Stimulated activated CD8-positive, alpha-beta memory T cell treated with anti-CD3 and anti-CD28 coated beads, Interleukin-7, amount 100 ng/mL, for 1 hour (primary cell): ENCODE measurements at places on chromosomes 1 and 21.

DNA sequence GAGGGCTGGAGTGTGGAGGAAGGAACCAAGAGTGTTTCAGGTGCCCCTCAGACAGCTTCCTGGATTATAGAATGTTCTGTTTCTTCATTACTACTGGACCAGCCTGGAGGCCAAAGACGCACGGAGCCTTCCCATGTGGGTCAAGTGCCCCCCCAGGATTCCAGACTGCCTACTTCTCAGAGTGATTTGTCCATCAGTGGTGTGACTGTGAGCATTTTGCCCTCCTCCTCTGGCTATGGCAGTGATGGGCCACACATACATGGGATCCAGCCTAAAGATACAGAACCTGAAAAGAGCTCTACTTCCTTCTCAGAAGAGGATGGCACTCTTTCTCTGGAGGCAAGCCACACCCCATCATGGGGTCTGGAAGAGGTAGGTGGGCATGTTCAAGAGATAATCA, 64.9 kb downstream of the MACF1 start:
- DNase-seq = no peak

DNA sequence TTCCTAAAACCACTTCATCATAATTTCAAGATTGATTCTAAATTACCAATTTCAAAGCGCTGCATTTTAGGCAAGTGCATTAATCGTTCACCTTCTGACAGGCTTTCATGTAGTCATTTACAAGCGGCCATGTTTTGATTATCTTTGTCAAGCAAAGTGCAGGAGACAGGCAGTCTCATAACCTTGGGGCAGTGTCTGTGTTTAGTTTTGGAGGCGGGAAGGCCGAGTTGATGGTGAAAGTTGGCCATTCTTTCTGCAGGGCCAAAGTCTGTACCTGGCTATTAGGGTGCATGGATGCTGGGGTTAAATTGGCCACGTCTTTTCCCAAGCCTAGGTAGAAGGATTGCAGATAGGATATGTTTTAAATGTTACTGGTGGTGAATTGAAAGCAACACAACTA, 2.9 kb downstream of the AGPAT3 start:
- no peak for DNase-seq

DNA sequence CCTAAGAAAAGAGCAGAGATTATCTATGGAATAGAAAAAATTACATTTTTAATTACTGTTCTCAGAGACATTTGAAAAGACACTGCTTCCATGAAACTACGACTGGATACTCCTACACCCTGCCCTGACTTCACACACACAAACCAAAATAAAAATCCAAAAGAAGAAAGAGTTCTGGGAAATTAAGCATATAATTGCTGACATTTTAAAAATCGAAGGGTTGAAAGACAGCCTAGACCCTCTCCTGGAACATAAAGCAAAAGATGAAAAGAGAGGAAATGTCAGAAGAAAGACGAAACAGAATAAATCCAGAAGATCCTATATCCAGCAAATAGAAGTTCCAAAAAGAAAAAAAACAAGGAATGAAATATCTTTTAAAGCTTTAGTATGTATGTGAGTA, 32.8 kb upstream of the EEIG2 start:
- no peak for DNase-seq

- DNase-seq = no peak
Observed at GRCh38 chr21:33434770-33435360, 31.7 kb downstream of the IFNGR2 start.

GRCh38 chr1:211531194-211532087, 39.5 kb upstream of the RD3 start:
- no peak for DNase-seq

- no peak for DNase-seq
Observed at GRCh38 chr21:33959680-33960079, 44.1 kb upstream of the ATP5PO start.

- DNase-seq = no peak
Observed at GRCh38 chr1:115428676-115429075, 90.6 kb upstream of the NGF start.

DNA sequence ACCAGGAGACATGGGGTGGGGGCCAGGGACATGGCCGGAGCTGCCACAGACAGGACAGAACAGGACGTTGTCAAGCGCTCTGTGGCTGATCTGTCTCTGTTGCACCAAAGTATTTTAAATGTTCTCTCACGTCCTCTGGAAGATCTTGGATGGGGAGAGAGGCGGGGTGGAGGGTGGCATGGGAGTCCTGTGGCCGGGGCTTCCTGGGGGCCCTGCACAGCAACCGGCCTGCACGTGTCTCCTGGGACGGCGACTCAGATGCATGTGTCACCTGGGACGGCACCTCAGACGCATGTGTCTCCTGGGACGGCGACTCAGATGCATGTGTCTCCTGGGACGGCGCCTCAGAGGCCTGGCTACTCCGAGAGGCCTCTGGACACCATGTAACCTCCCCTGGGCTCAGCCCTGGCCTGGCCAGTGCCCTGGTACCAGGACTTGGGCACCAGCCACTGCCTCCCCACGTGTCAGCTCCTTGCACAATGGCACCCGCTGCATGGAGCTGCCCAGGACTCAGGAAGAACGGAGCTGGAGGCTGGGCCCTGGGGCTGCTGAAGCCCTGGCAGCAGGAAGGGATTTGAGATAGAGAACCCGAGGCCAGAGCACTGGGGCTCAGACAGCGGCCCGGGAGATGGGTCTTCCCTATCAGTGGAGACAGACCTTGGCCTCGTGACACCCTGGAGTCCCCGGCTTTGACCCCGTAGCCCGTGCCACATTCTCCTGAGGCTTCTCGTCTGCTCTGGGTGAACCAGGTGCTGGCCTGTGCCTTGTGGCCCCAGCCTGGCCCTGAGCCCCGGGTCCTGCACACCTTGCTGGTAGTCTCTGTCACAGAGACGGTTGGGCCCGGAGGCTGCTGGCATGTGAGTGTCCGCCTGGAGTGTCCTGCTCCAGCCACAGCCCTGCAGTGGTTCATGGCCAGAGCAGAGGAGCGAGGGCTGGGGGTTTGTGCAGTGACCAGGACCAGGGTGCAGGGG, 14.7 kb upstream of the SLC19A1 start:
- no peak for DNase-seq

- DNase-seq = no peak
Observed at GRCh38 chr1:61491497-61491896, 233.4 kb downstream of the TM2D1 start.

DNA sequence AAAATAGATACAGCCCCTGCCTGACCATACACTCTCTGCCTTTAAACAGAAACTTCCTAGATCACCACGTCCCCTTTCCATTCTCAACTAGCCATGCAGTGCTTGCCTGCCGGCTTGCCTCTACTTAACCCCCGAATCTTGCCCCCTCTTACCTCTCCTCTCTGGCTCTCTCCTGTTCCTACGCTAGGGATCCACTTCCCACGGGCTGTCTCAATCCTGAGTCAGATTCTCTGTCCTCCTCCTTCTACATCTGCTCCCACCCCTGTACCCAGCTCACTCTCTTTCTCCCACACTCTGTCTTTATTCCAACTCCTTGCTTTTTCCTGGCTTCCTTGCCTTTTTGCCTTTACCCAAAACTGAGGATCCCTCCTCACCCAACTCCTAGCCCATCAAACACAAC, 29.3 kb downstream of the ATF3 start:
- DNase-seq = no peak

- DNase-seq = no peak
Observed at GRCh38 chr1:33727310-33727709, 136.6 kb upstream of the HMGB4 start.

DNA sequence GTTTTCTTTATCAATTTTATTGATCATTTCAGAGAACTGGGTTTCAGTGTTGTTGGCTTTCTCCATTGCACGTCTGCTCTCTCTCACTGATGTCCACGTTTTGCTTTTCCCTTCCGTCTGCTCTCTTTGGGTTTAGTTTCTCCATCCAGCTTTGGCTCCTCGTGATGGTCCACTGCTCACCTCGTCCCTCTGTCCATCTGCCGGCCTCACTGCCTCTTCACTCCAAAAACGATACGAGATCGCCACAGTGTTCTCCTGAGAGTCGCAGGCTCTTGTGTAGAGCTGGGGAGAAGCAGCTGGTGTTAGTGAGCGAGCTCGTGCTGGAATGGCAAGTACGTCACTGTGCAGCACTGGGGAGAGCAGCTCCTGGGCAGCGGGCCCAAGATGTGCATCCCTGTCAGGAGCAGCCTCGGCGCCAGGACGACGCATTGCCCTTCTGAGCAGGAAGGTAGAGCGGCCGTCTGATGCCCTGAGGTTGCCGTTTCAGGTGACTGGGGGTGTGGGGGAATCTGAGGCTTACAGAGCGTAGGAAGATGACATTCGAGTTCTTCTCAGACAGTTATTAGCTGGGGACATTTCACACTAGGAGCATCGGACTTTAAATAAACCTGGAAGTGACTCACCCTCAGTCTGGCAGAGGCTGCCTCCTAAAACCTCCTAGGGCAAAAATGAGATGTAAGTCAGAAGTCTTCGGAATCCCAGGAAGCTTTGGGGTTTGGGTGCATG, 31.4 kb upstream of the PCBP3 start:
- no peak for DNase-seq

- DNase-seq = no peak
Observed at GRCh38 chr1:20685741-20686140, 24.6 kb upstream of the DDOST start.

- DNase-seq = no peak
Observed at GRCh38 chr1:6249739-6250689, 6.0 kb downstream of the HES3 start.

DNA sequence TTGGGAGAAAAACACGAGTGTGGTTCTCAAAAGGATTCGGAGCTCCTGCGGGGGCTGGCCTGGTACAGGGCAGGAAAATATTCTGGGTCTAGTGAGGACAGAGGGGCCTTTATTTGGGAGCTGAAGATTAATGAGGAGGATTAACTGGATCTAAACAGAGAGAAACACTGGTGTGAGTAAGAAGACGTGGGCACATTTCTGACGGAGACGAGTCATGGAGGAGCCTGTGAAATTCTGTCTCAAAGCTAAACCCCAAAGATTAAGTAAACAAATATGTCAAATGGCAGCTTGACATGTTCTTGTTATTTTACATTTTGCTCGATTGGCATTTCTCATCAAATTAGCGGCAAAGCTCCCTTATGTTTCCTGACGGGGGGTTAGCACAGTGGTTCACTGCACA, 12.8 kb downstream of the PROK1 start:
- no peak for DNase-seq

DNA sequence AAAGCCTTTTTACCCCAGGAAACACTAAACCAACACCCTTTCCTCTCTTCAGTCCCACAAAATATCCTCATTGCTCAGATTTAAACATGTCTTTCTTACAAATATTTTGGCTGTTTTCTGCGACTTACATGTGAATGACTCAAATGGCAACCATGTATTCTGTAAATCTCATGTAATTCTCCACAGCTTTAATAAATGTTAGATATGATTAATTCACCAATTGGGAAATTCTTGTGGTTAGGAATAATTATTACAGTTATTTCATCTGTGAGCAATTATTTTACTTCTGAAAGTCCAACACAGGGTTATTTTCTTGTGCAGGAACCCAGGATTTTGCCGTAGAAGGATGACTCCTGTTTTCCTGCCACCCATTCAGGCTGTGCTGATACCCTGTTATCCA, 431.5 kb downstream of the LMO4 start:
- no peak for DNase-seq

DNA sequence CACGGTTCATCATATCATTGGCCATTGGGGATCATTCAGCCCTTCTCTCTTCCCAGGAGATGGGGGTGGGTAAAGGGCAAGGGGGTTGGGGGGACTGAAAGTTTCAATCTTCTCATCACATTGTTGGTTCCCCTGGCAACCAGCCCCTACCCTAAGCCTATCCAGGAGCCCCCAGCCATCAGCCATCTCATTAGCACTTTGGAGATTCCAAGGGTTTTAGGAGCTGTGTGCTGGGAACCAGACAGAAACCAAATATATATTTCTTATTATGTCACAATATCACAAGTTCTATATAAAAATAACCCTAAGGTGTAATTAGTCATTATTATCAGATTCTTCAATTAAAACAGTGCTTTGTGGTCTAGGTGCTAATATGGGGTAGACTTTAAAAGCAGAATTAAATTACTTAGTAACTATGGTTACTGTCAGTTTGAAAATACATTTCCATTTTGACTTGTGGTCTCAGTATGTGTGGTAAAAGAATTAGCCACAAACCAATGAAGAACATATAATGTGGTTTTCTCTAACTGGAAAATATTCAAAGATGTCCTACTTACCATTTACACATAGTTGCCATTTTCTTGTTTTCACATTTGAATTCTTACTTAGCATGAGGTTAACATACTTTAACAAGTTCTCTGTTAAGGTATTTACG, 28.1 kb downstream of the IL23R start:
- no peak for DNase-seq

- no peak for DNase-seq
Observed at GRCh38 chr1:61273861-61274260, 191.5 kb downstream of the NFIA start.

- no peak for DNase-seq
Observed at GRCh38 chr1:27350663-27351540, 9.1 kb downstream of the SYTL1 start.

GRCh38 chr1:94542088-94542870, 720 bp upstream of the F3 start:
- no peak for DNase-seq

DNA sequence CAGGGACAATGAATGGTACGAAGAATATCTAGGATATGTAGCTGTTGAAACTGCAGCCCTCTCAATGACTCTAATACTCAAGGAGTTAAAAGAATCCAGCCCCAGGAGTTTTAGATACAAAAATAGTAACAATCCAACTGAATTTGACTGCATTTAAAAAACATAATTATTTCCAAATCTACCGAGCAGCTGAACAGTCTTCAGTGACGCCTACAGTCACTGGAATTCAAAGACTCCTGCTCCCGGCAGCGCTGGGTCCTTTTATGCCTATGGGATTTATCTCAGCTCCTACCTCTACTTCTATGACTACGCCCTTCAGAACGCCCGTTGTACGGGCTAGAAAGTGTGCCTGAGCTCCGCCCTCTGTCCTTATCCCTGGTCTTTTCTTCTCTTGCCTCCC, 55.7 kb downstream of the WARS2 start:
- DNase-seq = no peak

DNA sequence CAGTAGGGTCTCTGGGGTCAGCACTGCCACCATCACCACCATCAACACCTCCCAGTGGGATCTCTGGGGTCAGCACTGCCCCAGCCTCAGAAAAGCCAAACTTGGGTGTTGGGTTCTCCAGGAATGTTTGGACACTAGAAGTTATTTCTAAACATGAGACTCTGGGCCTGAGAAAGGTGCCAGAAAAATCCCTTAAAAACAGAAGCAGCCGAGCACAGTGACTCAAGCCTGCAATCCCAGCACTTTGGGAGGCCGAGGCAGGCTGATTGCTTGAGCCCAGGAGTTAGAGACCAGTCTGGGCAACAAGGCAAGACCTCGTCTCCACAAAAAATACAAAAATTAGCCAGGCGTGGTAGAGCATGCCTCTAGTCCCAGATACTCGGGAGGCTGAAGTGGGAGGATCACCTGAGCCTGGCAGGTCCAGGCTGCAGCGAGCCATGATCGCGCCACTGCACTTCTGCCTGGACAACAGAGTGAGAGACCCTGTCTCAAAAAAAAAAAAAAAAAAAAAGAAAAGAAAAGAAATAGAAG, 470 bp downstream of the PTAFR start:
- no peak for DNase-seq
